Activated naive CD8-positive, alpha-beta T cell treated with anti-CD3 and anti-CD28 coated beads, Interleukin-2, amount 10 ng/mL, durations not matched to agents 7 days and 5 days (primary cell): ENCODE measurements at places on chromosomes 4 and X. TPM values are rescaled to one million over a fixed set of nuclear protein-coding genes. Genes with fewer than 3 reads are reported as not detected.

DNA sequence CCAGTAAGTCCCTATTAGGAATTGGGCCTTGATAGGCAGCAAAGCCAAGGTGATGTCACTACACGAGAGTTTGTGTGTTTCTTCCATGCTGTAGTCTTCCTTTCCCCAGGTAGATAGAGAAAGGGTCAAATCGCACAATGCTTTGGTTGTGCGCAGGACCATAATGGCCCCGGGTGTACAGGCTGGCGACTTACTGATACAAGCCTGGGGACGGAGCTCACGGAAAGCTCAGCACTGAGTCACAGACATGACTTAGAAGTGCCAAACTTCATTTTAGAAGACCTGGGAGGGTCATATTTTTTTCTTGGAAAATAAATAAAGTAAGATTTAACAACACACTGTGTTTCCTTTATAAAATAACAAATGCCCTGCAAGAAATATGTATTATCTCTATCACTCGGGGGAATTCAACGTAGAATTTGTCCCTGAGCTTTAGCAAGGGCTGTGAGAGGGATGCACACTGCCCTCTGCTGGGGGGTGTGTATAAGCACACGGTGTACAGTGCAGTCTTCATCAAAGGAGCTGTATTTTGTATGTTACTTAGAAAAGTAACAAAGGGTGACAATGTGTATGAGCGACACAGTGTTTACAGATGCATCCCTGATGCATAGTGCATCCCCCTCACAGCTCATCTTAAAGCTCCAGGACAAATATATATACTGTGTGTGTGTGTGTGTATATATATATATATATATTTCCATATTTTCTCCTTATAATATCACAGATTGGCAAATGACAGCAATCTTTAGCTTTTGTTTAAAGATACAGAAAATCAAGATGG is 254.5 kb upstream of the VEGFC start:
- H3K27ac ChIP-seq = no peak overlapping the region
- H3K4me1 ChIP-seq = no peaks in the 10 kb centered on the region
- no peak overlapping the region for H3K4me3 ChIP-seq
- peaks cover 9% of the 10 kb centered on the region for H3K27me3 ChIP-seq
- H3K36me3 ChIP-seq = no peaks in the 10 kb centered on the region

GRCh38 chrX:53122013-53122412 is 28.1 kb downstream of the KANTR start:
- H3K27me3 ChIP-seq = no peaks in the 10 kb centered on the region
- H3K4me3 ChIP-seq = no peak overlapping the region
- H3K27ac ChIP-seq = no peak overlapping the region
- no peak for DNase-seq
- H3K36me3 ChIP-seq = peaks cover 11% of the 10 kb centered on the region
- peaks cover 2% of the 10 kb centered on the region for H3K4me1 ChIP-seq

DNA sequence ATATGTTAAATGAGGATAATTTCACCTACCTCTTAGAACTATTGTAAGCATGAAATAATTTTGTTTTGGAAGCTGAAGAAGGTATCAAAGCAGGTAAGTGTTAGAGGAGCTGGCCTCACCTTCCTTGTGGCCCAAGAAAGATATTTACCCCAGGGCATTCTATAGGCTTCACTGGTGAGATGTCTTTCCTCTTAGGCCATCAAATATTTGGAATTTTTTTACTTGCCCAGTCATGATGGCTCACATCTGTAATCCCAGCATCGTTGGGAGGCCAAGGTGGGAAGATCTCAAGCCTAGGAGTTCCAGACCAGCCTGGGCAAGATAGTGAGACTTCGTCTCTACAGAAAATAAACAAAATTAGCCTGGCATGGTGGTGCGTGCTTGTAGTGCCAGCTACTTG is 6.1 kb upstream of the SMS start:
- no peak for DNase-seq
- H3K4me1 ChIP-seq = peaks cover 13% of the 10 kb centered on the region
- H3K27me3 ChIP-seq = no peaks in the 10 kb centered on the region
- no peak overlapping the region for H3K4me3 ChIP-seq

GRCh38 chrX:71650333-71650969 is 16.9 kb upstream of the LOC101059915 start:
- DNase-seq = no peak
- H3K27me3 ChIP-seq = no peaks in the 10 kb centered on the region
- H3K4me1 ChIP-seq = peaks cover 26% of the 10 kb centered on the region

- no peak overlapping the region for H3K4me3 ChIP-seq
- no peaks in the 10 kb centered on the region for H3K36me3 ChIP-seq
- H3K27me3 ChIP-seq = no peaks in the 10 kb centered on the region
- peak; percentile 37 for DNase-seq
These were observed 73.6 kb upstream of the RBMX start for GRCh38 chrX:136953867-136954787.

DNA sequence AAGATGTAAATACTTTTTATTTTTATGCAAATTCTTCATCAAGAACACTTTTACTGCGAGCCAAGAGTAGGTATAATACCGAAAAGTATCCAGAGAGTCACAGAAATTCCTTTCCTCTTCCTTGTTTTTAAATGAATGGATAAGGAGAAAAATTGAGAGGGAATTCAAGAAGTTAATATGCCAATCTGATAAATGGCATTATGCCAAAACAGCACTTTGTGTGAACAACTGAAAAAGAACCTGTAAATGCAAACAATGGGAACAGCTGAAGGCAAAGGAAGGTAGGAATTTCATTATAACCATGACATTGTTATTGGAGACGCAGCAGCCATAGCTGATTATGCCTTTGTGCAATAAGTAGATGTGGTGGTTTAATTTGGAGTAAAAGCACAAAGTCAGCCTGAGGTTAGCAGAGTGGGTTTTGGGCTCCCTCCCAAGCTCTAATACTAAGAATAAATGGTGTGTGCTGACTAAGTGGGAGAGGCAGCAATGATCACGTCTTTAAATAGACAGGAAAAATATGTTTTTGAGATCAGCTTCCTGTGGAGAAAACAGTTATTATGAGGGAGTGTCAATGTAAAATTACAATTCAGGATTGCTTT is 209.8 kb upstream of the NDST4 start:
- no peaks in the 10 kb centered on the region for H3K36me3 ChIP-seq
- no peak overlapping the region for H3K27ac ChIP-seq
- no peak for DNase-seq
- no peaks in the 10 kb centered on the region for H3K27me3 ChIP-seq

GRCh38 chr4:23412701-23413100 is 477.1 kb downstream of the PPARGC1A start:
- no peak overlapping the region for H3K27ac ChIP-seq
- no peaks in the 10 kb centered on the region for H3K27me3 ChIP-seq
- H3K4me1 ChIP-seq = no peaks in the 10 kb centered on the region

GRCh38 chr4:111985426-111985825 is 159.8 kb upstream of the FAM241A start:
- H3K4me3 ChIP-seq = no peak overlapping the region
- DNase-seq = no peak
- no peak overlapping the region for H3K27ac ChIP-seq
- H3K4me1 ChIP-seq = no peaks in the 10 kb centered on the region
- peaks cover 20% of the 10 kb centered on the region for H3K27me3 ChIP-seq

DNA sequence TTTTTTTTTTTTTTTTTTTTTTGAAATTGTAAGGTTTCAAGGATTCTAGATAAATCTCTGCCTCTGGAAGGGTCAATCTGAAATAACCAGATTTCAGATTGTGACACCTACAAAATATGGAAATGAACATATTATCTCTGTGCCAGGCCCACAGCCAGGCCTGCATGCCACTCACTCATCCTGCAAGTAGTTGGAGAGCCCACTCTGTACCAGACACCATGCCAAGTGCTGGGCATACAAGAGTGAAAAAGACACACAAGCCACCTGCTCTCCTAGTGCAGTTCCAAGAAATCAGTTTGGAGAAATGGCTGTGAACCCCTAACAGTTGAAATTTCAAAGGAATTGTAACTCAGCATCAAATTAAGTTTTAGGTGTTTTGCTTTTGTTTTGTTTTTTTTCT is 145.9 kb upstream of the NOCT start:
- H3K4me3 ChIP-seq = no peak overlapping the region
- H3K36me3 ChIP-seq = no peaks in the 10 kb centered on the region
- DNase-seq = no peak
- peaks cover 8% of the 10 kb centered on the region for H3K27me3 ChIP-seq
- no peak overlapping the region for H3K27ac ChIP-seq

DNA sequence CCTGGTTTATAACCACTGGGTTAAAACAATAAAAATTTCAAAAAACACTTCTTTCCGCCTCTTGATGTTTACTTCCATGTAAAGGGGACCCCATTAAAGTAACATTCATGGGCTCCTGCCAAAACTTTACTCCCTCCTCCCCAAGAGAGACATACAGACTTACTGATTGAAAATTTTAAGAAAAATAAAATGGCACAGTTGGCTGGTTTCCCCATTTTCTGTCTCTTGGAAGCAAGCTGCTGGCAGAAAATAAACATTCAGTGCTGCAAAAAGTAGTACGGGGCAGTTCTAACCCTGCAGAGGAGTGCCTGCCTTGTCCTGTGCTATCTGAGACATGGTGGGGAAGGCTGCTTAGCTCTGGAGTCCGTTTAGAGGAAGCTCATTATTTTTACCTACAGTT is 187.3 kb upstream of the INTU start:
- no peak overlapping the region for H3K4me3 ChIP-seq
- no peaks in the 10 kb centered on the region for H3K4me1 ChIP-seq
- no peaks in the 10 kb centered on the region for H3K27me3 ChIP-seq
- DNase-seq = no peak

DNA sequence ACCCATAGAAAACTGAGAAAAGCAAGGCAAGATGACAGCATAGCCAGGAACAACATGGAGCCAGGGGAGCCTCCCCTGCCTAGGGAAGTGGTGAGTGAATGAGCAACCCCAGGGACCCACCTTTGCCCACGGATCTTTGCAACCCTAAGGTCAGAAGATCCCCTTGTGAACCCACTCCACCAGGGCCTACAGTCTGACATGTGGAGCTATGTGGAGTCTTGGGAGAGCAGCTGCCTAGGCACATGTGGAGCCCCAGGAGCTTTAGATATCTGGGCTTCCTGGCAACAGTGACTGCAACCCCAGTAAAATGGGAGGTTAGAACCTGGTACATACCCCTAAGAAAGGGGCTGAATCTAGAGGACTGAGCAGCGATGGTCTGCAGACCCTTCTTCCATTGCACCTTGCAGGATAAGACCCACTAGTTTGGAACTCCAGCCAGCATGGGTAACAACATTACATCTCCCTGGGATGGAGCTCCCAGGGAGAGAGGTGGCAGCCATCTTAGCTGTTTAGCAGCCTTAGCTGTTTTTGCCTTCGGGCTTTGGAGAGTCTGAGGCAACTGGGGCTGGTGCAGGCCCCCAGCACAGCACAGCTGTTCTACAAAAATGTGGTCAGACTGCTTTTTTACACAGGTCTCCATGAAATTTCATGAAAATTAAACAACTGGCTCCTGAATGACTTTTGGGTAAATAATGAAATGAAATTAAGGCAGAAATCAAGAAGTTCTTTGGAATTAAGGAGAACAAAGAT is 104.7 kb upstream of the TRIM2 start:
- no peak for DNase-seq
- H3K27me3 ChIP-seq = peaks cover 18% of the 10 kb centered on the region
- H3K4me1 ChIP-seq = peaks cover 3% of the 10 kb centered on the region
- H3K4me3 ChIP-seq = no peak overlapping the region
- no peak overlapping the region for H3K27ac ChIP-seq
- H3K36me3 ChIP-seq = peaks cover 3% of the 10 kb centered on the region

DNA sequence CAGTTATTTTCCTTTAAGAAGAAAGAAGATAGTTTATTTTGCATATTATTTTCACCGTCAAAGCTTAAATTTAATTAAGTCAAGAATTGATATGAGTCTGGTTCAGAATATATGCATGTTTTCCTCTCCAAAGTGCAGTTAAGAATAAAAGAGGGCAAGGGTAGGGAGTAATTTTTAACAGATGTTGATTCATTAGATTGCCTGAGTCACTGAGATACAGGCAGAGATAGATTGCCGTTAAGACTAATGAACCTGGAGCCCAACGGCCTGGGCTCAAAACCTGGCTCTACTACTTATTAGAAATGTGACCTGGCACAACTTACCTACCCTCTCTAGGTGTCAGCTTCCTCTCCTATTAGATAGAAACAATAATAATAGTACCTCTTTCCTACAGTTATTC is 1037.4 kb upstream of the PABPC4L start:
- no peaks in the 10 kb centered on the region for H3K27me3 ChIP-seq
- H3K4me1 ChIP-seq = no peaks in the 10 kb centered on the region
- no peak for DNase-seq
- no peak overlapping the region for H3K4me3 ChIP-seq
- no peak overlapping the region for H3K27ac ChIP-seq
- H3K36me3 ChIP-seq = no peaks in the 10 kb centered on the region

- H3K4me1 ChIP-seq = no peaks in the 10 kb centered on the region
- H3K27me3 ChIP-seq = no peaks in the 10 kb centered on the region
These were observed 118.6 kb downstream of the LRBA start for GRCh38 chr4:150896497-150896896.

DNA sequence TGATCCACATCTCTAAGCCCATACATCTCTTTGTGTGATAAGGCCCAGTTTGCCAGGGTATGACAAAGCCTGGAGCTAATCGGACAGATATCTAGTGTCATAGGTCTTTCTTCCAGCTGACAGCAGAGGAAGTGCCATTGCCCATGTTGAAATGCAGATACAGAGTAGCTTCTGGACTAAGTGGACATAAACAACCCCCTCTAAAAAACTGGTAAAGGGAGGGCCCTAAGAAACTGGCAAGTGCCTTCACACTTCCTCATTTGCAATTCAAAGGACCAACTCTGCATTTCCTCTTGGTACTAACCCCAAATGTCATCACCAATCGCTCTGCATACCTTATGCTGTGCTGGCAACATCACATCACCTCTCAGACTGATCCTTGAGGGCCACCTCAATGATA is 20.8 kb downstream of the ARHGEF6 start:
- peak overlapping the region; percentile 11 for H3K4me3 ChIP-seq
- no peak for DNase-seq
- peaks cover 41% of the 10 kb centered on the region for H3K4me1 ChIP-seq
- H3K36me3 ChIP-seq = peaks cover 23% of the 10 kb centered on the region
- peak overlapping the region; percentile 9 for H3K27ac ChIP-seq

- H3K36me3 ChIP-seq = peaks cover 60% of the 10 kb centered on the region
- no peak overlapping the region for H3K4me3 ChIP-seq
- H3K27ac ChIP-seq = no peak overlapping the region
- no peak for DNase-seq
- H3K4me1 ChIP-seq = peaks cover 16% of the 10 kb centered on the region
These were observed 46.1 kb downstream of the CNOT6L start for GRCh38 chr4:77773101-77773500.

- no peak overlapping the region for H3K4me3 ChIP-seq
- H3K36me3 ChIP-seq = no peaks in the 10 kb centered on the region
- DNase-seq = no peak
- peaks cover 4% of the 10 kb centered on the region for H3K27me3 ChIP-seq
- no peaks in the 10 kb centered on the region for H3K4me1 ChIP-seq
- no peak overlapping the region for H3K27ac ChIP-seq
These were observed 12.3 kb upstream of the SPARCL1 start for GRCh38 chr4:87541521-87541920.

GRCh38 chr4:133154725-133155124 is 5.6 kb downstream of the PCDH10 start:
- peaks cover 36% of the 10 kb centered on the region for H3K27me3 ChIP-seq
- H3K36me3 ChIP-seq = peaks cover 4% of the 10 kb centered on the region
- DNase-seq = no peak
- no peak overlapping the region for H3K27ac ChIP-seq
- no peak overlapping the region for H3K4me3 ChIP-seq
- peaks cover 5% of the 10 kb centered on the region for H3K4me1 ChIP-seq

Gene NEIL3
- 24.0 TPM for total RNA-seq

Gene POLN
- 3.2 TPM for total RNA-seq

Gene IL21
- total RNA-seq = not detected

Gene WDFY3
- total RNA-seq = 1.1 TPM

Gene SMARCAD1
- 27.7 TPM for total RNA-seq

Gene SSX3
- not detected for total RNA-seq
